Activated naive CD4-positive, alpha-beta T cell treated with anti-CD3 and anti-CD28 coated beads for 36 hours (primary cell): ENCODE measurements at places on chromosomes 13 and 19. TPM values are rescaled to one million over a fixed set of nuclear protein-coding genes. Genes with fewer than 3 reads are reported as not detected.

DNA sequence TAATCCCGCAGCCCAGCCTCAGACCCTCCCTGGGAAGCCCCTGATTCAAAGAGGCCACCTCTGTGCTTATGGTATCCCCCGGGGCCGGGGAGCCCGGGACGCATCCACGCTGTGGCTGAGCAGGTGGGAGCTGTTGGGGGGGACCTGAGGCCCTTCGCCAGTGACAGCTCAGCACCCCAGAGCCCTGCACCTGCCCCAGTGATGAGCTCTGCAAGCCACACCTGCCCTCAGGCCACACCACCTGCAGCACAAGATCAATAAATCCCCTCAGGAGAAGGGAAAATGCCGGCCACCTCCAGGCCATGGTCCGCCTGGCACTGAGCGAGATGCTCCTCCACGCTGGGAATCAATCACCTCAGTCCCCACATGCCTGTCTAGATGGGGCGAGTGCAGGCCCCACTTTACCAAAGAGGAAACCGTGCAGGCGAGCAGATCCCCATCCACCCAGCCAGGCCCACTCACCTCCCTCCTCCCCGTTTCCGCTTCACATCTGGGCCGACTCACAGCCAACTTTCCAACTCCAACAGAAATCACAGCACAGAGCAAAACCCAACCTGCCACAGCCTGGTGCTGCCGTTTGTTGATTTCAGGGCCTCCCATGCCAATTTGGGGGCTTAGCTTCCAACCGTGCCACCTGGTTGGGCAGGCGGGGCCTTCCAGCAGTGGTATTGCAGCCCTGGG is 12.8 kb downstream of the MOB3A start:
- DNase-seq, result peak; percentile 86

DNA sequence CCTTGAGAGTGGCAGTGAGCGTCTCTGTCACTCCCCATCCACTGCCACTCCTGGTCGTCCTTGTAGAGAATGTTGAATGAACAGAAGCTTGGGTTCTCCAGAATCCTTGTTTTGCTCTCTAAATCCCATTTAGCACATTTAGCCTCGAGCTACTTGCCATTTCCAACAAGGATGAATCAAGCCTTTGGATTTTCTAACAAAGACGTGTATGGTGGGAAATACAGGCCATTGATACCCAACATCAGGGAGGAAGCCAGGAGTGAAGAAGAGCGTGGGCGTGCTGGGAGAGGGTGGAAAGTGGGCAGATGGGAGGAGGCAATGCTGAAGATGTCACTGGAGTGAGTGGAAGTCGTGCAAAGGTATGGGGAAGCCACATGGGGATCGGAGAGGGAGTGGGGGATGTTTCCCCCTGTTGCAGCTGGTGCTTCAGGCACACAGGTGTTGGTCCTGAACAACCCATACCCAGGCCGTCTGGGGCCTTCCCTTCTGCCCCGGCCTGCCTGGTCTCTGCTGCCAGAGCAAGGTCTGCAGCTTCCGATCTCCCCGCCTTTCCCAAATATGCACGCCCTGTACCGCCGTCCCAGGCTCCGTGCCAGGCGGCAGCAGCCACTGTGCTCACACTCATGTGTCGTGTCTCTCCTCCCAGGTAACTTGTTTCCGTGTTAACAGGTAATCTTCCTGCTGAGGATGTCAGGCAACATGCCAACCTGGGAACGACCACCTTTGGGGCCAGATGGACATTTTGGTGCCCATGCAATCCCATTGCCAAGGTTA is 48.7 kb downstream of the ZIC5 start:
- no peak for DNase-seq

- peak; percentile 57 for DNase-seq
Observed at GRCh38 chr13:94656766-94657165, 55.1 kb downstream of the GPR180 start.

Gene CASP14
- total RNA-seq, result not detected

- no peak for DNase-seq
Observed at GRCh38 chr19:17058236-17058635, 17.0 kb downstream of the HAUS8 start.

DNA sequence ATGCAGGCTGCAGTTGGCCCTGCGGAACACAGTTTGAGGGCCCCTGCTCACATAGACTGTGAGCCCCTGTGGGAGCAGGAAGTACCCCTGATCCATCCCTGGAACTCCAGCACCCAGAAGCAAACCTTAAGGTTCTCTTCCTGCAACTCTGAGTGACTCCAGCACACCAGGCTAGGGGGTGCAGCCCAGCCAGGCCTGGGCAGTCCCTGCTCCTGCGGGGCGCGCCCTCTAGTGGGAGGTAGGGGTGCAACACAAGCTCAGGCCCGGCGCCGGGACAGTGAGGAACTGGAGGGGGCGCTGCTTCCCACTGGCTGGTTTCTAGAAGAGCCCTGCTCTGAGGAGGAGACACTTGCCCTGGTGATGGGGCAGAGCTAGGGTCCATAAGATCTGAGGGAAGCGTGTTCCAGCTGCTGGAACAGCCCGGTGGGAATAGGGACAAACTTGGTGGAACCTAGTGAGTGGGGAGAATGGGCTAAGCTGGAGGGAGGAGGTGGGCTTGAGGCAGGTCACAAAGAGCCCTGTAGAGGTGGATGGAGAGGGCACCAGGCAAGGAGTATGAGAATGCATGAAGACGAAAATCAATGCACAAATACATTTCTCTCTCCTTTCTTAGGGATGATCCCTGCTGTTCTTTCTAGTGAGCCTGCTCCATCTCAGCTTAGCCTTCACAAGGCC is 5.0 kb downstream of the ZSCAN5A start:
- peak; percentile 73 for DNase-seq

DNA sequence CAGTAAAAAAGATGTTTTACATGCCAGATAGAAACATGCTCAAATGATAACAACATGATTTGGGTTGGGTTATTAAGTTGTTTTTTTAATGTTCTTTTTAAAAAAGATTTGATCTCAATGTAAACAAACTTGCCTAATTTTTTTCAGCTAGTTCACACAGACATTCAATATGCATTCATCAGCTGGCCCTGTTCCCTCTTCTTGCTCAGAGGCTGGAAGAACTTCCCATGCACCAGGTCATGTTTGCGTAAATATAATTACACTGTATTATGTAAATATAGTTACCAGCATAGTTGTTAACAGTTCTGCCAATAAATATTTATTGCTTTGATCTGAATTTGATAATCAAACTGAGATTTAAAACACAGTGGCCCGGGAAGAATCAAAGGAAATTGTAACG is 70.6 kb downstream of the ATP11A start:
- DNase-seq, result no peak

DNA sequence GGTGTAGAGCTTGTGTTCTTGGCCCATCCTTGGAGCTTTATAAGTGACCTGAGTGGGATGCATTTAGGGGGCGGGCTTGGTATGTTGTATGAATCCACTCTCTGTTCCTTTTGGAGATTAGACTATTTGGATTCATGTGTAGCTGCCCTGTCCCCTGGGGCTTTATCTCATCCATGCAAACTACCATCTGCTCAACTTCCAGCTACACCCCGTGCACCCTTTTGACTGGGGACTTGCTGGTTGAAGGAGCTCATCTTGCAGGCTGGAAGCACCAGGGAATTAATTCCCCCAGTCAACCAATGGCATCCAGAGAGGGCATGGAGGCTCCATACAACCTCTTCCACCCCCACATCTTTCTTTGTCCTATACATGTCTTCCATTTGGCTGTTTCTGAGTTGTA is 6.1 kb downstream of the CLEC4M start:
- DNase-seq, result no peak

- no peak for DNase-seq
Observed at GRCh38 chr13:95033890-95034289, 267.4 kb downstream of the ABCC4 start.
